ENCODE measurements at places on chromosomes 3 and 15.

DNA sequence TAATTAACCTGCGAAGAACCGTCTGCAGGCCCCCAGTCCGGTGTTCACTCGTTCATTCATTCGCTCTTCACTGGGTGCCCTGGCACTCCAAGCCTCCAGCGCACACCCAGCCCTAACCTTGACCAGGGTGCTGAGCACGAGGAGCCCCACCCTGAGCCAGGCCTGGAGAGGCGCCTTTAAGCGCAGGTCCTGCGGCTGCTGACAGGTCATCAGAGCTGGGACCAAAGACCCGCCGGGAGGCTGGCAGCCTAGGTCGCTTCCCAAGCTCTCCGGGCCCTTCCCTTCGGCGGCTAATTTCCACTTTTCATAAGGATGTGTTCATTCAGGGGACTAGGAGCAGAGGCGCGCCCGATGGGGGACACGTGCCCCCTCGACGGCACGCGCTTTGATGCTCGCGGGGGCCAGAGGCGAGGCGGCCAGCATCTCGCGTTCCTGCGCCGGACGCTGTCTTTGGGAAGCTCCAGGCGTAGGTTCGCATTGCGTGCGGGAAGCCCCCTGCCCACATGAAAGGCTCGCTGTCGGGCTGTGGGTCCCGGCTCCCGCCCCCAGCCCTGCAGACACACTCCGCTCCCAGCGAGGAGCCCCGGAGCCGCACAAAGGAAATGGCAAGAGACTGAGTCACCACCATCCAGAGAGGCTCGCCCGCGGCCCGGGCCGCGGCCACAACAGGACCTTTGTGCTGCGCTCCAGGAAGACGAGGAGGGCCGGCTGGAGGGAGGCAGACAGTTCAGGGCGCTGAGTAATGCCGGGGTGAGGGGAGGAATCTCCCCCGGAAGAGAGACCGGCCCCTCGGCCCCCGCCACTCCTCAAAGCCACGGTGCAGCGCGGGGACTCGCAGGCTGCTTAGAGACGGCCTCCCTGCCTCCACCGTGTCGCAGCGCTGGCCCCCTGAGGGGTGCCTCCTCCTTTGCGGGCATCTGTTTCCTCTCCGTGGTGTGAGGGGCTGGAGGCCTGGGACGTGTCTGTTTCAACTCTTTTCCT lies 266.4 kb upstream of the HES1 start:
- DNase-seq = peak; percentile 29

GRCh38 chr3:43843386-43843785 lies 152.6 kb downstream of the ABHD5 start:
- no peak for DNase-seq

DNA sequence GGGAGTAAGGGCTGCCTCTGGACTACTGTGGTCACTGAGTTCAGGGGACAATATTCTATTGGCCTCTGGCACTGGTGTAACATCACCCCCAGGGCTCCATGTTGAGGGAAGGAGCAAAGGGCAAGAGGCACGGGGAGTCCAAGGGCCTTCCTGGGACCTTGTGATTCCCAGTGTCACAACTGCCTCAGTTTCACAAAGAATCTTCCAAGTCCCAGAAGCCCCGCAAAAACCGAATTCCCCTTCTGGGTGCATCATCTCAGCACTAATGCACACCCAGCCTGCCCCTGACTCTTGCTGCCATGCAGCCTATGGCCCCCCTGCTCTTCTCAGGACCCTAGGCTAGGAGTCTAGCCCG lies 5.5 kb downstream of the AMOTL2 start:
- no peak for DNase-seq

DNA sequence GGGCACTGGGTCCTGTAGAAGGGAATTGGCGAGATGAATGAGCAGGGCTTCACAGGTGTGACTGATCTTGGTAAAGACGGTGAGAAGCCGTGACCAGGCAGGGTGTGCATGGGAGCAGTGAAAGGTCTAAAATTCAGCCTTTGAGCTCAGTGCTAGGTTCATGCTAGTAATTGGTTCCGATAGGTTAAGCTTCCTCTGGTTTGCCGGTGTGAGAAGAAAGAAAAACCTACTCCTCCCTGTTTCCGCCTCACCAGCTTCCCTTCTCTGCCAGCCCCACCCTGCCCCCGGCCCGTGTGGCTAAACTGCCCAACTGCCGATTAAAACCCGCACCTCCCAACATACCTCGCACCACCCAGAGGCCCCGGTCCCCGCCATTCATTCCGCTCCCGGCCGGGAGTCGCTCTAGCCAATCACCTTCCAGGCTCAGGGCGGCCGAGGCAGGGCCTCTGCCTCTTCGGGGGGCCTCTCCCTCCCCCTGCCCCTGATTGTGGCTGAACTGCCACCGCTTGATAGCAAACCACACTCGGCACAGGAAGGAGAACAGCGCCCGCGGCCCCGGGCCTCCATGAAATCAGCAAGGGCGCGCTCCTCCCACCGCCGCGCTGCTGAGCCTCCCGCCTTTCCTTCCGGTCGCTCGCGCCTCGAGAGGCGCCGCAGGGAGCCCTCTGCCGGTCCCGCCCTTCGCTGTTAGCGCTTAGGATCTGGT lies 7.3 kb upstream of the NRROS start:
- peak; percentile 63 for DNase-seq

- DNase-seq = no peak
Measured at GRCh38 chr3:57009367-57009766, 51.1 kb upstream of the SPATA12 start.

GRCh38 chr3:122760453-122761271 lies 33.0 kb downstream of the HSPBAP1 start:
- no peak for DNase-seq

DNA sequence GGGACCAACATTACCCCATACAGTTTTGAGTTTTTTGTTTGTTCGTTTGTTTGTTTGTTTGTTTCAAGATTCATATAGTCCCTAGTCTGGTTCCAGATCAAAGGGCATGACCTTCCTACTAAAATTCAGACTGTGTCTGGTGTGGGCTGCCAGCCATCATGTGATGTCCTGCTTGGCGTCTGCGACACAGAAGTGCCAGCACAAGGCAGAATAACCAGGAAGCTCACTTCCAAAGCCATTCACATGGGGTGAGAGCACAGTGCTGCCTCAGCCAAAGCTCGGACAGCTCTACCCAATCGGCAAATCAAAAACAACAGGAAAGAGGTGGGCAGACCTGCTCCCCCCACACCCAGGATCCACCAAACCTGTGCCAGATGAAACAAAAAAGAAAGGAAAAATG lies 142.6 kb upstream of the THBS1 start:
- DNase-seq = peak; percentile 36

DNA sequence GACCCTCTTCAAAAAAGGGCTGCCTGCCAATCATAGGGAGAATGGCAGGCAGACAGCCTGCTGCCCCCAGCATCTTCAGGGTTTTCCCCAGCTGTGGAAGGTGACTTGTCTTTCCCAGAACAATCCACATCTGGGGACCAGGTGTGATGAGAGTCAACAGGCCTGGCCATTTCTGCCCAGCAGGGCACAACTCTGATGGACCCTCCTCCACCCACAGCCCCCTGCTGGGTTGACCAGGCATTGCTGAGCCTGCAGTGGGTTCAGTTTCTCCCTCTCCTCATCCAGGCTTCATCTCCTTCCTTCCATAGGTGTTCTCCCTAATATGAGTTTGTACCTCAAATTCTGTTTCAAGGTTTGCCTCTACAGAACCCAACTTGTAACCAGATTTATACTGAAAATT lies 111.0 kb downstream of the MINAR1 start:
- no peak for DNase-seq

DNA sequence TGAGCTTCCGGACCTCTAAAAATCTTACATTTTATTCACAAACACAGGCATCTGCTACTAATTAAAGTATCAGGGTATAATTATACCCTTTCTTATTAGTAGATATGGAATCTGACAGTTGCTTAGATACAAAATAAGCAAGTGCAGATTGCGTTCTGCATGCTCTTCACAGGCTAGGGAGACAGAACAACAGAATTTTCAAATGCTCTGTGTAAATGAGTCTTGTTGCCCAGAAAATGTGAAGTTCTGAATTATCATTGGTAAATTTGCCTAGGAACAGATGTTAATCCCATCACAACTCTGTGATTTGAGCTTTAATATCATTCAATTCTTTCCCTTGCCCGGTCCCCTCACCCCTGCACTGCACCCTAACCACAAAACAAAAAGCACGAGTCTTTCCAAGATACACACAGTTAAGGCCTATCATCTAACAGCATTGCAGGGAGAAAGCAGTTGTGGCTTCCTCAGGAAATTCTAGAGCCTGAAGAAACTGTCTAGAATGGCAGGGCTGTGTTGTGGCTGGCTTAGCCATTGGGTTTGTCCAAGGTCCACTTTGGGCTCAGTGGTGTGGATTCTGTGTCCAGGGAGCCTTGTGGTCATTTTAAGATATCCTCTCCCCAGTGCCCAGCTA lies 119.8 kb downstream of the PDCD6IP start:
- no peak for DNase-seq

- no peak for DNase-seq
Measured at GRCh38 chr15:95912280-95912625, 418.2 kb upstream of the NR2F2 start.

DNA sequence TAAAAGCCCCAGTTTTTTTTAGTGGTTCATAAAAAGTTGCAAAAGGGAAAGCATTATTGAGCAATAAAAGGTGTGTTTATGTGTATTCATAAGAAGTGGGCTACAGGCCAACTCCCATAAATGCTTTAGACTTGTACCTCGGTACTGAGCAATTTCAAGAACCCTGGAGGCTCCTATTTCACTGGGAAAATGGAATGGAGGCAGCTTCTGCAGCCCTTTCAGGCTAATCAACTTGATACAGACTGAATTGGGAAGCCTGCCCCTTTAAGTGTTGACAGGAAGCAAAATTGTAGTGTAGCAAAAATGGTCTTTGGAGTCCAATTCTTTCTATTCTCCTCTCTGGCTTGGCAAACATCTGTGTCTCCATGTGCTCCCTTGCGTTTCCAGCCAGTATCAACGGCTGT lies 118.8 kb downstream of the ECT2 start:
- no peak for DNase-seq

GRCh38 chr3:151499168-151499567 lies 38.3 kb upstream of the IGSF10 start:
- no peak for DNase-seq

DNA sequence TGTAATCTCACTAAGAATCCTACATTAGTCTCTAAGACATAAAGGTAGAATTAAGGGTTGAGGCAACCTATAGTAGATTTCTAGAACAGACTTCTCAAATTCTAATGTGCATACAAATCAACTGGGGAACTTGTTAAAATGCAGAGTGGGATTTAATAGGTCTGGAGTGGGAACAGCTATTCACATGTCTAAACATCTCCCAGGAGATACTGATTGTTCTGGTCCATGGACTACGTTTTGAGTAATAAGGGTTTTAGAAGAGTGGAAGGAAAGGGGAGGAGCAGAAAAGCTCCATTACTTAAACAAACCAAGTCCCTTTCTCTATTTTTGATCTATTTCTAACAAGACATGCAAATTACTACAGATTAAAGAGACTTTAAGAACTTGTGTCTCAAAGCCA lies 524.8 kb downstream of the TUSC7 start:
- no peak for DNase-seq

DNA sequence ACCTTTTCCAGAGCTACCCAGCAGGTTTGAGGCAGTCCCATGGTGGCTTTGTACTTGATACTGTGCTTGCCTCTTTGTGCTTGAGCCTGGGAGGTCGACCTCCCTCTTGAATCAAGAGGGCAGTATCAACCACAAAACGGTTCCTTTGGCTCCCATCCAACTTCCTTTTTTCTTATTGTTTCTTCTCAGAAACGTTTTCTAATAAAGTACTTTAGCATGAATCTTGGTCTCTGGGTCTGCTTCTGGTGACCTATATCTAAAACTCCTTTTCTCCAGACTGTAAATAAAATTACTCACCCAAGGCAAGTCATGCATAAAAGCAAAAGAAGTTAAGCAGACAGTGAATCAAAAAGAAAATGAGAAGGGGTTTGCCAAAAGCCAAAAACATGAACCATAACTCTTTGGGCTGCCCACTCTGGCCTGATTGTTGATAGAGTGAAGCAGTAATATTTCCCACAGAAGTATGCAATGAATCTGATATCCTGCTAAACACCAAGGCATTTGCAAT lies 112.2 kb upstream of the SLC4A7 start:
- DNase-seq = no peak

DNA sequence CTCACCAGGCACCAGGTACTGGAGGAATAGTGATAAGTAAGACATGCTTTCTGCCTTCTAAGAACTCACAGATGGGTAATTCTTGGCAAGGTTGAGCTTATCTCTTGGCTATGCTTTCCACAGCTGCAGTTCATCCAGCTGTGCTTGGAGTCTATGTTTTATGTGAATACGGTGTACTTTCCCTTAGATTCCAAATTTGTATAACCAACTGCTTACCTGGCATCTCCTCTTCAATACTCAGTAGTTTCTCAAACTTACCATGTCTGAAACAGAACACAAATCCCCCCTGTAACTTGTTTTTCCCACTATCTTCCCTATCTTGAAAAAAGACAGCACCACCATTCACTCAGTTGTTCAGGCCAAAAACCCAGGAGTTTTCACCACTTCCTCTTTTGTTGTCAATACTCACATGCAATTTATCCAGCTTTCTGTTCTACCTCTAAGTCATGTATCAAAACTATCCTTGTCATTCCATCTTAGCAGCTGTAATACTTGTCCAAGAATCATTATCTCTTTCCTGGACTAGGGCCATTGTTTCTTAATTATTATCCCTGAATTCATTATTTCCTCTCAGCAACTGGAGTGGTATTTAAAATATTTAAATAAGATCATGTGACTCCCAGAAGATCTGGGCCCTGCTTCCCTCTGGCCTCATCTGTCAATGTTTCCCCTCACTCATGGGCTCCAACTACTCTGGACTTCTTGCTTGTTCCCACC lies 32.6 kb downstream of the COL6A5 start:
- DNase-seq = no peak

- DNase-seq = no peak
Measured at GRCh38 chr15:90266485-90266884, 1.0 kb downstream of the NGRN start.

- no peak for DNase-seq
Measured at GRCh38 chr3:191961022-191961421, 500.1 kb downstream of the PYDC2 start.

DNA sequence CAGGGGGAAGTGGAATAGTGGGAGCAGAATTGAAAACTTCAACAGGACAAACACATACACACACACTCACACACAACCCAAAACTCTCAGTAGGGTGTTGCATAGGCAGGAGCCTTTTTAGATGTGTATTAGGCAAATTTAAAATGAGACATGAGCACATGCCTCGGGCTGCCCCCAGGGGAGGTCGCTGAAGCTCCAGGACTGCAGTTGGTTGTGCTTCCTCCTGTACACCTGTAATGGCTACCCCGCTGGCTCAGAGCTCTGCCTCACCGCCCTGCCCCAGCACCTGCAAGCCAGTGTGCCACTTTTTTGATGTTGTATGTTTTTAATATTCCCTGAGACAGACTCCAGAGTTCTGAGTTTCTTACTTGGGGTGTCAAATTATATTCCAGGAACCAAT lies 303.4 kb upstream of the NR2E3 start:
- DNase-seq = no peak

- DNase-seq = no peak
Measured at GRCh38 chr15:89679212-89679611, at the start of gene PLIN1. TSS of gene PLIN1 (minus strand) at chr15:89679367. CDS start at chr15:89677489, 1,878 bp downstream.

Data from breast epithelium (tissue), 4 donors.